ENCODE measurements at places on chromosomes 13 and 19.

- no peak for DNase-seq
These were observed 3.6 kb upstream of the HPN start for GRCh38 chr19:35037716-35038622.

- no peak for DNase-seq
These were observed 17.8 kb downstream of the PROZ start for GRCh38 chr13:113176280-113176679.

- no peak for DNase-seq
These were observed 52.6 kb upstream of the URAD start for GRCh38 chr13:28041031-28041461.

GRCh38 chr19:38503077-38503410 lies 69.6 kb downstream of the RYR1 start:
- DNase-seq, result no peak

DNA sequence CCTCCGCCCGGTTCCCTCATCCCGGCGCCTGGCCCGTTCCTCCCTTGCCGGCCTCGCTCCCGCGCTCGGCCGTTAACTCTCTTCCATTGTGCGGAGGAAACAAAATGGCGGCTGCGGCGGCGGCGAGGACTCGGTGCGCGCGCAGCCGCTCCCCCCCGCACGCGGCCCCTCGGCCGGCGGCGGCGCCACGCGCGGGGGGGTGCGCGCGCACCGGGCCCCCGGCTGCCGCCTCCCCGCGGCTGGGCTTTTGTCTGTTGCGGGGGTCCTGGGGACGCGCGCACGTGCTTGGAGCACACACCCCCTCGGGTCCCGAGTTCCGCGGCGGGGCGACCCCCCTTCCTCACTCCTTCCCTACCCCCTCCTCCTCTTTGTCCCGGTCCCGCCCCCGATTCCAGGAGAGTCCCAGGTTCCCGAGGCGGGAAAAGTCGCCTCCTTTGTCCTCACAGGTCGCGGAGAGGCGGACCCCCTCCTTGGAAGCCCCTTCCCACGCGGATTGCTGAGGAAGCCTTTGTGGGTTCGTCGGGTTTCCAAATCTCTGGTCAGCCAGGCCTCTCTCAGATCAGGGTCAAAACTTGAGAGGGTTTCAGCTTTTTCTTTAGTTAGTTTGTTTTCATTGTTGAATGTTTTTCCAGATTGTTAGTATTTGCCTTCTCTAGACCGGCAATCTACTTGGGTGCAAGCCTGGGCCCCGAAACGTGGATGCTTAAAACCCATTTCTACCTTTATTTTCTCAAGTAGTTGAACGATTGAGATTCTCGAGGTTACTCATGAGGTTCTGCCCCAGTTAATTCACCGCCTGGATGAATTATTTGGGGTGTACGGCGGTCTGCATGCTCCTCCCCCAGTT lies 687 bp downstream of the ILF3 start:
- peak; percentile 41 for DNase-seq

DNA sequence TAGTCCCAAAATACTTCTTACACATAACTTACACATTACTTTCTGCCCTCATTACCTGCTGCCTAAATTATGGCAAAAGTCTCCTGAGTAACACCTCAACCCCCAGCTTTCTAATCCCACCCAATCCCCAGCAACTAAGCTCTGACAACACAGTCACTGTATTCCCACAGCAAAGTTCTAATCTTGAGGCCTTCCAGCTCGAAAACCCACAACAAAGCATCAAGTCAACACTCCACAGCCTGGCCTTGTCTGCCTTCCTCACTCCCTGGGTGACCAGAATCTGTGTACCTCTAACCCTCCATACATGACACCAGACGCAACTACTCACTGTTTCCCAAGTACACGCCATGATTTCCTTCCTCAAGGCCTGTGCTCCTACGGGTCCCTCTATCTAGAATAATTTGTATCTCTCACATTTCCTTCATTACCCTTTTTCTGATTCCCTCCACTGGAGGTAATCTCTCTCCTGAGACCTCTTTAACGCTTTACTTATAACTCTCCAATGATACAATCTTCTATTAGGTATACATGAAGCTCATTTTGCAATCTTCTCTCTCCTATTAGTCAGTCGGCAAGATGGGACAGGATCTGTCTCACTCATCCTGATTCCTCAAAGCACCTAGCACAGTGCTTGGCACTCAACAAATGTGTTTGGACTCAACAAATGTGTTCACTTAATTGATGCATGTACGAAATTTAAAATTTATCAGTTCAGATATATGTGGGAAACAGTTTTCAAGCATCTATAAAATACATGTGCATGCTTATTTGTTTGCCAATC lies 87.6 kb upstream of the DOCK9 start:
- no peak for DNase-seq

GRCh38 chr13:101584331-101584730 lies 131.9 kb downstream of the ITGBL1 start:
- DNase-seq, result no peak

- no peak for DNase-seq
These were observed 23.4 kb downstream of the RDH8 start for GRCh38 chr19:10036601-10037071.

DNA sequence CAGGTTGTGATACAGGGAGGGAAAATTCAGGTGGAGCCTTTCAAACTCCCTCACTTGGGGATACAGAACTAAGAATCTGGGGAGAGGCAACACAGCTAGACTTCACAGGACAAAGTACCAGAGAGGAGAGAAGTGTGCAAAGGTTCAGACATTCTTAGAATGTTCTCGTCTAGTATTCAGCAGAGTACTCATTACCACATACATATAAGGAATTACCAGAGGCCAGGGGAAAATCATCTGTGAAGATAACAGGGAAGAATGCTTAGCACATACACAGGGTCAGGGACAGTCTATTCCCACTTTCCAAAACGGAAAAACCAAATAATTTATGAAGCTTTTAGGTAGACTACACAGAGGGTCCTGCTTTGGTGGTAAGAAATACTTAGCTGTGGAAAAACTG lies 58.1 kb downstream of the TRPC4 start:
- peak; percentile 43 for DNase-seq

- DNase-seq, result peak; percentile 22
These were observed 17.3 kb downstream of the TEX29 start for GRCh38 chr13:111337741-111338140.

DNA sequence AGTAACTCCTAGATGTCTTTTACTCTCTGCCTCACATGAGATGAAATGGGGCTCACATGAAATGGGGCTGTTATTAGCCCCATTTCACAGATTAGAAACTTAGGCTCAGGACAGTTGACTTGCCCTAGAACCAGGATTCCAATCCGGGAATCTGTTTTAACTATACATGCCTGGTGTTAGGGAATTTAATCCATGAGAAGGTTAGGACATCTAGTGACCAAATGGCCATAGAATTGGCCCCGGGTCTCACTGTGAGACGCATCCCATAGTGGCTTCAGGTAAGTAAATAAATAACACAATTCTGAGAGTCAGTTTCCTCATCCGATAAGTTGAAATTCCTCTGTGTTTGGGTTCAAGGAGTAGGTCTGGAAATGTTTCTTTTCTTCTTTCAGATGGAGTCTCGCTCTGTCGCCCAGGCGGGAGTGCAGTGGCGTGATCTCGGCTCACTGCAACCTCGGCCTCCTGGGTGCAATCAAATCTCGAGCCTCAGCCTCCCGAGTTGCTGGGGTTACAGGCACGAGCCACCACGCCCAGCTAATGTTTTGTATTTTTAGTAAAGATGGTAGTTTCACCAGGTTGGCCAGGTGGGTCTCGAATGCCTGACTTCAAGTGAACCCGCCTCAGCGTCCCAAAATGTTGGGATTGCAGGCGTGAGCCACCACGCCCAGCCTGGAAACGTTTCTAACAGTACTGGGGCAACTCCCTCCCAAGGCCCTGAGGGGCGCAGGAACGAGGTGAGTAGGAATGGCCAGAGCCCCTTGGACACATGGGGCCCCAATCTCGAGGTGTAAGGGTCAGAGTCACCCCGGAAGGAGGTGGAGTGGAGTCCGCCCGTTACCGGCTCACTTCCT lies 1.2 kb upstream of the ZNF574 start:
- DNase-seq, result no peak

DNA sequence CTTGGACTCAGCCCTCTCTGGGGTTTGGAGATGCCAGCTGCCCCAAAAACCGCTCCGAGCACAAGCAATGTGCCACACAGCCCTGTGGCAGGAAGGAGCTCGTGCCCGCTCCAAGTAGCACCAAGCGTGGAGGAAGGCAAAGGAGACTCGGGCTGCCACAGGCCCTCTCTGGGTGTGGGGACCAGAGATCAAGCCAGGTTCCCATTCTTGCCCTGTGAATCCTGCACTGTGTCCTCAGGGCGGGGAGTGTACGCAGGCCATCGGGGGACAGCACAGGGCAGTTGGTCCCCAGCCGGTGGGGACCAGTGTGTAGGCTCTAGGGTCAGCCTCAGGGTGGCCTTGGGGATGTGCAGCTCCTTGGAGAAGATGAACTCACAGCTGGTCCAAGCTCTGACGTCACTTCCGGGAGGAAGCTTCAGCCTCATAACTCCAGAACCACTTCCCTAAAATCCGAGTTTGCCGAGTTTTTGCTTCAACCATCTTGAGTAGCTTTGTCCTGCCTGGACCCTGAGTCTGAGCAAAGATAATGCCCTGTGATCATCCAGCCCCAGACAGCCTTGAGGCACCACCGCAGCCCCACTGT lies 9.3 kb upstream of the CPAMD8 start:
- no peak for DNase-seq

GRCh38 chr13:77767413-77767812 lies 69.9 kb downstream of the SLAIN1 start:
- DNase-seq, result no peak

- DNase-seq, result peak; percentile 31
These were observed 38.7 kb upstream of the FARP1 start for GRCh38 chr13:98103942-98104880.

- DNase-seq, result no peak
These were observed 62.7 kb downstream of the F2RL3 start for GRCh38 chr19:16951529-16951928.

- peak; percentile 92 for DNase-seq
These were observed 70.5 kb upstream of the CSNK1A1L start for GRCh38 chr13:37175996-37176395.

DNA sequence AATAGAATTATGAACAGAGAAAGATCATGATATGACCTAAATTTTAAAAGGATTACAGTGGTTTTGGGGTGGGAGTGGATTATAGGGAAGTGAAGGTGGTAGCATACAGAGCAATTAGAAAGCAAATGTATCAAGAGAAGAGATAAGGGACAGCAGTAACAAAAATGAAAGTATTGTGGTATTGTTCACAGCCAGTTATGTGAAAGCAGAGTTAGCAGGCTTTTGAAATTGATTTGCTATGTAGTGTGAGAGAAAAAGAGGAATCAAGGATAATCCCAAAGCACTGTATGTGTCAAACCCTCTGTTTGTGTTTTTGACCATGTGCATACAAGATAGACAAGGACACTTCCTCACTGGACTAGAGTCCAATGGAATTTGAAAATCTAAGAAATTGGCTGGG lies 1721.4 kb downstream of the PCDH9 start:
- DNase-seq, result no peak

- no peak for DNase-seq
These were observed 1.3 kb downstream of the FLT3LG start for GRCh38 chr19:49475191-49475917.

- no peak for DNase-seq
These were observed 14.7 kb upstream of the SIGLEC6 start for GRCh38 chr19:51546107-51546649.

GRCh38 chr13:85427416-85427815 lies 371.8 kb downstream of the SLITRK6 start:
- DNase-seq, result peak; percentile 17

- peak; percentile 94 for DNase-seq
These were observed 18.9 kb upstream of the ZNRF4 start for GRCh38 chr19:5436106-5436947.

DNA sequence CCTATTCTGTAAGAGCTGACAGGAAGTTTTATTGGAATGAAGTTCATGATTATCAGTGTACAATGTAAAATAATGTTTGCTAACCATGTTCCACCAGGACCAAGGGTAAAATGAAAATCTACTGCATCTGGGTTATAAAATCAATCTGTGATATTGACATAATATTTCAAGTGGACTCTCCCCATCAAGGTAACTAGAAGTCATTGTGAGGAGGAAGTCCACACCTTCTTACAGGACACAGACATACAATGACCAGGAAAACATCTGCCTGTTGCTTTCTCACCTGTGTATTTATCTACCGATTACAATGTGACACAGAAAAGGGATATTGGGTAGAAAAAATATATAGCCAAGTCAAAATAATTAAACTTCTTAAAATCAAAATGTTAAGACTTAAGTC lies 140.7 kb upstream of the RFC3 start:
- DNase-seq, result no peak

GRCh38 chr19:17184371-17184841 lies 30.8 kb upstream of the USE1 start:
- DNase-seq, result no peak

DNA sequence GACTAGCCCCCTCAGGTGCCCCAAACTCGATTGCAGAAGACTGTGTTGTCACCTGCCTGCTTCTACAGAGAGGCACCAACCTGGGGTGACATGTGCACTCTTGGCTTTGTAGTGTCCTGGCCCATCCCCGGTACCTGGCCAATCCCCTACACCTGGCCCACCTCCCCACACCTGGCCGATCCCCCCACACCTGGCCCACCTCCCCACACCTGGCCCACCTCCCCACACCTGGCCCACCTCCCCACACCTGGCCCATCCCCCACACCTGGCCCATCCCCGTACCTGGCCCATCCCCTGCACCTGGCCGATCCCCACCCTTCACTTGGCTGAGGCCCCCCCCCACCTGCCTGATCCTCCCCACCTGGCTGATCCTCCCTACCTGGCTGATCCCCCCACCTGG lies 25.4 kb downstream of the ATP11A start:
- DNase-seq, result no peak

DNA sequence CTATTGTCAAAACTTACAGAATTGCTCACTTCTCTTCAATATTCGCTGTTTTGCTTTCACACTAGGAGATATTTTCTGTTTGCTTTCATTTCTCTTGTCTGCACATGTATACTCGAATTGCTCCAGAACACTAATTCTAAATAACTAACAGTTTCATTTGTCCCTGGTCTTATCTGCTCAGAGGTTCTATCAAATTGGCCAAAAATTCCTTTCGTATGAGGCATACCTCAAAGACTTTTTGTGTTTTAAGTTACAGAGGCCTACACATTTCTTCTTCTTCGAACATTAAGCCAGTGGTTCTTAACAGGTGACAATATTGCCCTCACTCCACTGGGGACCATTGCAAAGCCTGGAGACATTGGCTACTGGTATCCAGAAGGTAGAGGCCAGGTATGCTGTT lies 1314.6 kb downstream of the EFNB2 start:
- DNase-seq, result peak; percentile 7
